ENCODE measurements at places on chromosomes 3 and 15.

GRCh38 chr15:42102646-42103235, 8.4 kb upstream of the PLA2G4D start:
- no peak for DNase-seq

DNA sequence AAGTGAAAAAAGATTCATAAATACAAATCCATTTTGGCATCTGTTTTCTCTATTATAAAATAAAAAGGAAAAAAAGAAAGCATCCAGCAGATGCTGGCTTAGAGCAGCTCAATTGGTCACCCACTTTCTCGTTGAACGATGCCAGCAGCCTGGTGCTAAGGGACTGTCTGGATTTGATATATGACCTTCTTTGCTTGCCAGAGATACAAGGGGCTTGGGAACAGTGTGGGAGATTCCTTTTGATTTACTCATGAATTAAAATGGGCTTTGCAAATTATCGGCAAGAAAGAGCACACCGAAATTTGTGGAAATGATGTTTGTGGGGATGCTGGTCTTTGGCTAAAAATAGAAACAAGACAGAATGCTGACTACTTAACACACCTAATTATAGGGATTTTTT, 210.3 kb upstream of the STT3B start:
- no peak for DNase-seq

GRCh38 chr15:38589502-38589901, 24.9 kb upstream of the RASGRP1 start:
- no peak for DNase-seq

DNA sequence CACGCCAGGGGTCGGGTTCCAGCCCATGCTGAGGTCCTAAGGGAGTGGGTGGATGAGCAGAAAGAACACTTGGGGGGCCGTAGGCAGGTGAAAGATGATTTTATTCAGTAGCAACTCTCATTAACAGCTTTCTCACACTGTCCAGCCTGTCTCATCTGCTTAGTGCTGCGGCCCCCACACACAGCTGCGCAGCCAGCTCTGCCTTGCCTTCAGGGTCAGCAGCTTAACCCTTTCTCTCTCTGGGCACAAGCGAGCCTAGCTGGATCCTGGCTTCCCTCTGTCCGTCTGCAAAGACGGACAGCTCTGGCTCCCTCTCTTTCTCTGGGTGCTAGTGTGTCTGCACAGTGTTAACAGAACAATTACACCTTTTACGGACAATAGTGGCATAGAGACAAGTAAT, 21.3 kb downstream of the NPAP1 start:
- DNase-seq = no peak

DNA sequence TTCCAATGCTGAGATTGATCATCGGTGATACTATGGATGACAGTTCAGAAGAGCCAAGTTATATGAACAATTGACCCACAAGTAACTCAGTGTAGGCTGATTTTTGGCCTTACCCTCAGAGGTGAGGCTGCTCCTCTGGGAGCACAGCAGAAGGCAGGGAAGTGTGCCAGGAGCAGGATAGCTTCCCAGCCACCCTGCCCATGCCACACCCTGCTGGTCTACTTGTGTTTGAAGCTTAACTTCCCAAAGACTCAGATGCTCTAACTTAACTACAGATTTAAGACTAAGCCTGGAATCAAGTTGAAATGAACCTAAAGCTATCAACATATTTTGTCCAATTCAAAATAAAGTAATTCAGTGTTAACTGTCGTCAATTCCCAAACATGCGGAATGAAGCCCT, 77.5 kb downstream of the BOC start:
- no peak for DNase-seq

- DNase-seq = no peak
Observed at GRCh38 chr3:149506965-149507364, 32.5 kb downstream of the TM4SF4 start.

DNA sequence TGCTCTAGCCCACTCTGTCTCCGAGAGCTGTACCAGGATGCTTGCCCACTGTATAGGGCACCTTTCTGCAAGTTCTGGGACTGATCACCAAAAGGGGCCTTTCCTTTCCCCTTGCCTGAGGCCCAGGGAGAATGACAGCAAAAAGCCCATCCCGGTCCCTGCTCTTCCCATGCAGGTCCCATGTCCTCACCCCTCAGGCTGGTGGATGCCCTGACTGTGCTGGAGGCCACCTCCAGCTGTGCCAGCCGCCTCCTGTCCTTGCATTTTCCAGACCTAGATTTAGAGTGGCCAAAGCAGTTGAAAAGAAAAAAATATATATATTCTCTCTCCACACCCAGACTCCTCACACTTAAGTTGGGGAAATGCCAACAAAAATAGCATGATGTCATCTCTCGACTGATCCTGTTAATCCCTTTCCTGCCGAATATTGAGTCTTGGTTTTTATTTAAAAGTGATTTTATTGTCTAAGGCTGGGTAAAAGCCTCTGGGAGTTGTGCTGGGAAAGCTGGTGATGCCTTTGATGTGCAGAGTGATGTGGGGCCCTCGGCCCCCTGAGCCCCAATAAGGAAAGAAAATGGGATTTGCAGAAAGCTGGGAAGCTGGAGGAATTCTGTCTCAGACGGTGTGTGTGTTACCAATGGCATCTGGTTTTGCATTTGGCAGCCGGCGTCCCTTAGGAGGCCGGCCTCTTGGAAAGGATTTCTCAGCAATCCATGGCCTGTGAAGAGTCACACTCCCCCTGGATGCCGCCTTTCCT, 29.3 kb upstream of the TPM1 start:
- DNase-seq = no peak

- no peak for DNase-seq
Observed at GRCh38 chr3:35862057-35862456, 222.7 kb downstream of the ARPP21 start.

- DNase-seq = no peak
Observed at GRCh38 chr3:135991621-135992020, 26.1 kb downstream of the PPP2R3A start.
